AG09319 (cell line): ENCODE measurements at places on chromosomes 4 and X.

GRCh38 chr4:185411849-185412248 is 13.9 kb downstream of the UFSP2 start:
- DNase-seq, result no peak

DNA sequence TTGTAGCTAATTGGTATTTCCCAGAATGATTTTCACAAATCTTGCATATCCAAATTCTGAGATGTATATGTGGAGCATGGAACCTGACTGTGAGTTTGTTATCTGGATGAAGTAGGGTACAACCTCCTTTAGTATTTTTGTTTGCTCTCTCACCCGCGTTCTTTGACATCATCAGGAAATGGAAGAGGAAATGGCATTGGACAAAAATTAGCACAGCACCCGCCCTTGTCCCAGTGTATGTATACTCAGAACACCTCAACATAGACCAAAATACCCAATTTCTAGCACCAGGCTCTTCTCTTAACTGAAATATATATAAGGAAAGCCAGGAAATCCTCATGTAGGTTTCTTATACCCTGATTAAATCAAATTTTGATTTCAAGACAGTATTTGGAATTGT is 6.9 kb upstream of the PGRMC2 start:
- DNase-seq, result no peak

DNA sequence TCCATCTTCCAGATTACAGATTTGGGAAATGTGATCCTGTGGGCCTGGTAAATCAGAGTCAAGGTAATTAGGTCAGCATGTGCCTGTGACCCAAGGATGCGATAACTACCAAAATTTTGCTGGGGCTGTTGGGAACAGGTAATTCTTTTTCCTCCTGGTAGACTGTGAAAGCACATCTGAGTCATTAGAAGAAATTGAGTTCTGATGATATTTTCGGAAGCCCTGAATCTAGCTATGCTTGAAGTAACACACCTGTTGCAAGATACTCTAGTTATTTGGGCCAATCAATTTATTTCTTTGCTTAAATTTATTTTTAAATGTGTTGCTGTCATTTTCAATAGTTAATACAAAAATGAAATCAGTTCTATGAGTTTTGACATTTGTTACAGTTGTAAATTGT is 903.6 kb downstream of the RPA4 start:
- DNase-seq, result no peak

DNA sequence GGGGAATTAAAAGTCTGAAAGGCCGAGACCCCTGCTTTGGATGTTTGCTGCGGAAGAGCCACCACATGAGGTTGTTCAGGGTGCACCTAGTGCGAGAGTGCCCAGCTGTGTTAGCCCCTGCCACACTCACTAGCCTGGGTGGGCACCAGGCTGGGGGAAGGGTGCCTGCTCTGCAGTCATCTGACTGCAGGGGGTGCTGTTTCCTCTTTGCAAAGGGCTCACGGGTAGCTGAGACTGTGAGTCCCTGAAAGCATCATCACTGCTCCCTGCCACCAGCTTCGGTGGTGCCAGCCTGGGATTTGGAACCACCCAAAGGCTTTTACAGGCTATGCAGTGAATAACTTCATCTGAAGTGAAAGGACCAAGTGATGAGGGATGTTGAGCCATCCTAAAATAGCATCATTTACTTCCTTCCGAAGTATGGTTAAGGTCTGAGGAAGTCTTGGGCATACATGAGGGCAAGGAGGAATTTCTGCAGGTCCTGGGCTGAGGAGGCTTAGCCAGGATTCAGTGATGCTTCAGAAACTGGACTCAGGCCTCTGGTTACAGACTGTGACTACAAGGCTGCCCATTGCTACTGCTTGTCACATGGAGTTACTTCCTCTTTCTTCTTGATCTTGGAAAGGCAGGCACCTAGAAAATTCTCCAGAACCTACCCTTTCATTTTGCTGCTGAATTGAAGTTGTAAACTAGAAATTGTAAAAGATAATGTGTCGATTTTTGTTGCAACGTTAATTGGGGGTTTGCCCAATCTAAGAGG is 293.2 kb upstream of the PRPS2 start:
- no peak for DNase-seq

- no peak for DNase-seq
Measured at GRCh38 chrX:11426712-11427452, 133.7 kb downstream of the AMELX start.
